Right cardiac atrium (tissue), 5 donors: ENCODE measurements at places on chromosomes 7 and 10. TPM values are rescaled to one million over a fixed set of nuclear protein-coding genes. Genes with fewer than 3 reads are reported as not detected.

Gene TACC2
- 274 TPM for total RNA-seq

Gene KLF14
- total RNA-seq, result 0.11 TPM

Gene UCN3
- total RNA-seq, result not detected

Gene C10orf62
- total RNA-seq, result 0.76 TPM

Gene TMEM176A
- 153 TPM for total RNA-seq

Gene SMARCD3
- 291 TPM for total RNA-seq

Gene OLAH
- not detected for total RNA-seq

Gene GRM8
- total RNA-seq, result not detected

Gene HOXA6
- total RNA-seq, result not detected

- no peak for DNase-seq
These were observed 216.3 kb upstream of the NRP1 start for GRCh38 chr10:33550811-33551210.

- DNase-seq, result no peak
These were observed 47.0 kb downstream of the KCNMA1 start for GRCh38 chr10:77590344-77591237.

DNA sequence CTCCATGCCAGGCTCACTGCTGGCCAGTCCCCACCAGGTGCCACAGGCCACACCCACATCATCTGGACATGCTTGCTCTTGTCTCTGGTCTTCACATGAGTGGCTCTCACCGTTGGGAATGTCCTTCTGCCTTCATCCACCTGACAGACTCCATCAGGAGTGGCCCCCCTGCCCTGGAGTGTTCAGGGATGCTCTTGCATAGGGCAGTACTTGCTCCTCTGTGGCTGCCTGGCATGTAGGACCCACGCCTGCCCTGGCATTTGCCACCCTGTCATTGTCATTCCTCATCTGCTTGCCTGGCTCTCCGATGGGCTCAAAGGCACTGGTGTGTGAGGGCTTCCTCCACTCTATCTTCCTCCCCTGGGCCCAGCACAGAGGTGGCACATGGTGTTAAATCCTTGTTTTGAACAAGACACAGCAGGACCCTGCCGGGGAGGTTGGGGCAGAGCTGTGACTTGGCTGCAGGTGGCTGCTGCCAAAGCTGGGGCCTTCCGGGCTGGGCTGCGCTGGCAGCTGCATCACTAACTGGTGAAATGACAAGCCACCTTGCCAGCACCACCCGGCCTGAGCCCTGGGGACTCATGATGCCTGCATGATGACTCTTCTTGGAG is 1.8 kb downstream of the SH2D4B start:
- no peak for DNase-seq

DNA sequence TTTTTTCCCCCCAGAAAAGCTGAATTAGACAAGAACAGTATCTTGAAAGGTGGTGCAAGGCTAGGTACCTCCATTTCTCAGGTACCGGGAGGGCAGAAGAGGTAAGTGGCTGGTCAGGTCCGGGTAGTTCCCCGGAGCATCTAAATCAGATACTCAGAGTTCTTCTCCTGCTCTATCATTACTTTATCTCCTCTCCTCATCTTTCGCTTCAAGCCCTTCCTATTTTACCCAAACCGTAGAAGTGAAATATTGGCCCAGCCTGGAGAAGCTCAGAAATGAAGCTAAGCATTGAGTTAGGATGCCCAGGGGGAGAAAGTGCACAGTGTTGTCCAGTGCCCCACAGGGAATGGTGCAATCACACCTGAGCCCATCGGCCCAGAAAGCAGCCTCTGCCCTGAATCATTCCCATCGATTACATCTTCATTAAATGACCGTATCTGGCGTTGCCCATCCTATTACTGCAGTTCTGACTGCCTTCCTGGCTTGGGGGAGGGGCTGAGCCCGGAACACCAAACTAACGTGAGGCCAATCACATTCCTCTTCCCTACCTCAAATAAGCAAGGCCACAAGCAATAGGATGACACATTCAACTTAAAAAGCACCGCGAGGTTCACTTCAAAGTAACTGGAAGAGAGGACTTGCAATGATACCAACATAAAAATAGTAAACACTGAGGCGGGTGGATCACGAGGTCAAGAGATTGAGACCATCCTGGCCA is 116.5 kb downstream of the PRPF18 start:
- no peak for DNase-seq

GRCh38 chr7:48931481-48931880 is 7.1 kb downstream of the CDC14C start:
- no peak for DNase-seq

GRCh38 chr7:55135462-55135861 is 116.6 kb downstream of the EGFR start:
- no peak for DNase-seq

DNA sequence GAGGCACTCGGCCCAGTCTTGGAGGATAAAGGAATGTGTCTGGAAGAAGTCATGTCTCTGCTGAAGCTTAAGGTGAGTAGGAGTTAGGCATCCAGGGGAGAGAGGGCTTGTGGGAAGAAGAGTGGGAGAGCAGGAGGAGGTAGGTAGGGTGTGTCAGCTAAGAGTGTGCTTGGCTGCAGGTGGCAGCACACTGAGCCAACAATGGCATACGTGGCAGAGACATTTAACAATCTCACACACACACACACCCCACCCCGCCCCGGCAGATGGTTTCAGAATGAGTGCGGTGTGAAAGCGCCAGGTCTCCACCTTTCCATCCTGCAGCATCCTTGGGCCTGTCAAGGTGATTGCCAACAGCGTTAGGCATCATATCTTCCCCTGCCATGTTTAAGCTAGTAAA is 11.2 kb upstream of the ARPC1A start:
- no peak for DNase-seq

DNA sequence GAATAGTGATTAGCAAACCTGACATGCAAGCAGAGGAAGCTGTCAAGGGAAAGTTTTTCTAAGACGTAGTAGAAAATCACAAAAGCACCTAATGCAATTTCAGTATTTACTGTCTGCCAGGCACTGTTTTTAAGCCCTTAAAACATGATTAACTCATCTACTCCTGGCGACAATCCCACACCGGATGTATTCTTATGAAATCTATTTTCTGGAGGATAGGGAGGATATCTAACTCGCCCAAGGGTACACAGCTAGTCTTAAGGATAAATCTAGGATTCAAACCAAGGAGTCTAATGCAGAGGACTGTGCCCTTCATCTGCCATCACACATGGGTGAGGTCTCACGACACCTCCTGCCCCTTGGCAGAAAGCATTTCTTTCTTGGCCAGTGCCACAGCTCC is 47.8 kb upstream of the FIGNL1 start:
- no peak for DNase-seq

DNA sequence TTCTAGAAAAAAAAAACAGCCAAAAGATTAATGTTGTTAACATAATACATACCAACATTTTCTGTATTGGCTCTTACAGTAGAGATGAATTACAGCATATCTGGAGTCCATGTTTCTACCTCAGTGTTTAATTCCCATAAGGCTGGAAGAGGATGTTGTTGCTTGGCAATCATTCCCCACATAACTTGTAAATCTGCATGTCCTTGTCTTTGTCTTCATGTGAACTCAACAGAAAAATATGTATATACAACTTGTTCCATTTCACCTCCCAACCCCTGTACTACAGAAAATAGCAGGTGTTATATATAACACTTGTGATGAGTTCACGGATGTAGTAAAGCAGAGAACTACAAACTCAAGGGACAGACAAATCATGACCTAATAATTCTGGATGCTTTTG is 160.9 kb upstream of the SEMA3C start:
- no peak for DNase-seq

DNA sequence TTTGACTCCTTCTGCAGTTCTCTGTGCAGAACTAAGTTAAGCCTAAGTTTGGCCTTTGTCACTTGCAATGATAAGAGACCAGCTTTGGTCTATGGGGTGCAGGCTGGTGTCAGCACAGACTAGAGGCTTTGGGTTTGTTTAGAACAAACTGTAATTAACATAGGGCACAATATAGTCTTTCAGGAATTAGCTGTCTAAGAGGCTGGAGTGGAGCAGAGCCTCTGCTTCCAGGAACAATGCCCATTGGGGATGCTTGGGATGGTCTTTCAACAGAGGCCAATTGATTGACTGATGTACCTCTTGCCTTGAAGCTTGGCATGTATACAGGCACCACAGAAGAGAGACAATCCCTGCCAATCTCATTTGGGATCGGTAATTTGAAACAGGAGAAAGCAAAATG is 4.7 kb downstream of the SUFU start:
- no peak for DNase-seq

DNA sequence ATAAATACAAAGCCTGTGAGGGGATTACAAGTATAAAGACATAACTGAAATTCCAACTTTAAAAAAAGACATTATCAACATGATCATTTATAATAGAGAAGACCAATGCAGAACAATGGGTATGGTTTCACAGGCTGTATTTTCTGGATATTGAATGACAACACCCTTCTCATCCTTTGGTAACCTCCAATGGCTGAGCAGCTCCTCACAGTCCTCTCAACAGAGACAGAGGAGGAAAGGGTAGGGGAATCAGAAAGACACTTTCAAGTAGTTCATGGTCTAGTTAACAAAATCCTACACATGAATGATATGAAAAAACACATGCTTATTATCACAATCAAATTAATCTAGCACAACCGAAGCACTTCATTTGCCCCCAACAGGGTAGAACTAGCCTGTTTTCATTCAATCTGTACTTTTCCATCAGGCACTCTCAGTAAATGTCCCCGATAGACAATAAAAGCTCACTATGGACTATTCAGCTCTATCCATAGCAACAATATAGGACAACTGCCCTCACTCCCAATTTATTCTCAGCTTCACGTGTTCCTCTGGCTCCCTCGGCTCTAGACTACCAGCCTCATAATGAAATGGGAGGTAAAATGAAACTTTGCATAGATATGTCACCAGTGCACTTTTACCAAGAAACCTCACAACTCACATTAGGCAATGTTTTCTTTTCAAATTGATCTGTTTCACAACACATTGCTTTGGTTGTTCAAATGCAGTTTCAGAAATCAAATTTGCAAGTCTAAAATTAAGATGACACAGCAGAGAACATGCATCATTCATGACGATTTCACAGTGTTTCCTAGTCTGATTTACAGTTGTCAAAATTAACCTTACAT is 211.4 kb downstream of the THSD7A start:
- DNase-seq, result no peak

DNA sequence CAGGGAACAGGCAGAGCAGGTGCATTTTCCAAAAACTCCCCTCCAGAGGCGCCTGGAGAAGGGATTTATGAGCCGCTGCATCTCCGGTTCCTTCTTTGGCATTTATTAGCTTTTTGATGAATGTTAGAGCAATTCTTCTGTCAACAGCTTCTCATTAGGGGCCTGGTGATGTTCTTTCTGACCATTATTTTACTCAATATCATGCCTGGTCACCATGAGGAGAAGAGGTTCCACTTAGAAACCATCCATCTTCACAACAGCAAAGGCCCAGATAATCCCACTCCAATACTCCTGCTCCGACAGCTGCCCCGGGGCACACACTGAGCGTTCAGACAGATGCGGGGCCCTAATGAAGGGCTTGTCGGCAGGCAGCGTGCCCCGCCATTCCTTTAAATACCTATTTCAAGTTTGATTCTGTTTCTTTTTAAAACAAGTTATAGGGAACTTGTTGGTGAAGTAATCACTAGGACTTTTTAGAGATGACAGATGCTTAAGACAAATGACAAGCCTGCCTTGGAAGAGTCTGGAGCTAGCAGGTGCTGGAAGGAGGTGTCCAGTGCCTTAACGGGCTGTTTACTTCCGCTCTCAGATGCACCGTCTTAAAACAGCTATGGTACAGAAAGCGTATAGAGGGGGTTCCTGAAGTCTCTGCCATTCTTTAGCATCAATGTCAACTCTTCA is 31.7 kb downstream of the ECHDC3 start:
- no peak for DNase-seq

DNA sequence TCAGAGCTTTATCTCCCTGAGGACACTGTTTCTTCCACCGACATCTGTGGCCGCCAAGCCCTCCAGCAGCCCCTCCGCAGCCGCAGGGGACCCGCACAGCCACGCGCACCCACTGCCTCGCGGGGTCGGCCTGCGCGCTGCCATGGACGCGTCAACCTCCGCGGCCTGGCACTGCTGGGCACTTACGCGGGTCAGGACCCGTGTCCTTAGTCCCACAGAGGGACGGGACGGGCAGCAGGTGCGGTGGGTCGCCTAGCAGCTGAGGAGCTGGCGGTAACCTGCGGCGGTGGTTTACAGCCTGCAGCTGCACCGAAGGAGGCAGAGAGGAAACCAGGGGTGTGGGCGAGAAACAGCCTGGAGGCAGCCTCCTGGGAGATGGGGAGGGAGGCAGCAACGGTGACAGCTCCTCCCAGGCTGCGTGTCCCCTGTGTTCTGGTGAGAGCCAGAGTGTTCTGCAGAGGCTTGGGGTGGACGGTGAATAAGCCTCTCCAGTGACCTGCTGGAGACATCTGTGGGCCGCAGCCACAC is 61.3 kb downstream of the SEC61G start:
- DNase-seq, result no peak

DNA sequence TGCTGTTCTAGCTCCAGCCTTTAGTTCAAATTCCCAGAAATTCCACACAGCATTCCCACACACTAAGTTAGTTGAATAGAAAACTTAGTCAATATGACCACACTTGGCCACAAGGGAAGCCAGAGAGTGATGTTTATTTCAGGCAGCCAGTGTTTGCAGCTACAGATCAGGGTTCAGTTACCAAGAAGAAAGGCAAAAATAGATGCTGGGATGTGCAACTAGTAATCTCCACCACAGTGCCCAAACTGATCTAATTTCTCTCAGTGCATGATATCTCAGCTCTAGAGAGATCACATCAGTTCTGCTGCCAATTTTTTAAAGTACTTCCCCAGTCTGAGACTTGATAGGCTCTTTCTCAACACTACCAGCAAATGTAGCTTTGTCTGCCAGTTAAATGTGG is 17.6 kb downstream of the SLF2 start:
- DNase-seq, result no peak

DNA sequence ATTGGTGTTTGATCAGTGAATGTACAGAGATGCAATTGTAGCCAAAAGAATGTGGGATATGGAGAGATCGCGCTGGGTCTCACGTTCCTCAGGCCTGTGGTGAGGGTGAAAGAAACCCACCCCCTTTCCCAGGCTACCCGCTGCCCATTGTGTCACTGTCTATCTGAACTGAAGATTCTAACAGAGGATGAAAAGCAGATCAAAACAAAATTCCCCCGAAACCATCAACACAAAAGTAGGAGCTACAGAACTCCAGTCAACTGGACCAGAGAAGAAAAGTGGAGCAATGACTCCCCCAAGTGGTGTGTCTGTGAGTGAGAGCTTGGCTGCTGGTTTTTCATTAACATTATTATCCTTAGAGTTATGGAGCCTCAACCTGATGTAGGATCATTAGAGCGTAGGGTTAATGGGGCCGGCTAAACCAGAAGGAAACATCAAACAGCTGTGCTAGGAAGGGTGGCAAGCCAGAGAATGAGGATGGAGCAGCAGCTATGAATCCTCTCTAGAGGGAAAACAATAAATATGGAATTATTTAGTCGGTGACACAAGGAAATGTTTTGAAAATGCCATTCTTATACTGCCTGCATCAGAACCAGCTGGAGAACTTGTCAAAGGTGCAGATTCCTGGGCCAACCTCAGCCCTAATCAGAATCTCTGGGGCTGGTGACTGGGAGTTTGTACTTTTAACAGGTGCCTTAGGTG is 38.3 kb downstream of the AKR1B1 start:
- no peak for DNase-seq
